ENCODE measurements at places on chromosomes 3 and 15.

- no peak for DNase-seq
Measured at GRCh38 chr3:24472358-24472757, 22.3 kb downstream of the THRB start.

DNA sequence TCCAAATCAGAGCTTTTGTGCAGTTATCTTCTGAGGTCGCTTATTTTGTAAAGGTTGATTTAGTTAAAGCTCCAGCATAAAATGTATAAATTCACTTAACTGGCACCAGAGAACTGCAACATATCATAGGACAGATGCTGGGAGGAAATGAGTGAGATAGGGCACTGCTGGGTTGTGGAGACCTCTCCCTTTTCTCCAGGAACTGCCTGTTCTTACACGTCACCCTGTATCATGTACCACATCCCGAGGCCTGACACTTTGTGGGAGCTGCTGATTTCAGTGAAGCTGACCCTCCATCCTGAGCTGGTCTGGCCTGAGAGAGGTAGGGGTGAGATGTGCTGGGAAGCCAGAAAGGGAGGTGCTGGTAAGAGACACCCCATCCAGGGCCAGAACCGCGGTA, 213.8 kb upstream of the FEZF2 start:
- DNase-seq, result no peak

DNA sequence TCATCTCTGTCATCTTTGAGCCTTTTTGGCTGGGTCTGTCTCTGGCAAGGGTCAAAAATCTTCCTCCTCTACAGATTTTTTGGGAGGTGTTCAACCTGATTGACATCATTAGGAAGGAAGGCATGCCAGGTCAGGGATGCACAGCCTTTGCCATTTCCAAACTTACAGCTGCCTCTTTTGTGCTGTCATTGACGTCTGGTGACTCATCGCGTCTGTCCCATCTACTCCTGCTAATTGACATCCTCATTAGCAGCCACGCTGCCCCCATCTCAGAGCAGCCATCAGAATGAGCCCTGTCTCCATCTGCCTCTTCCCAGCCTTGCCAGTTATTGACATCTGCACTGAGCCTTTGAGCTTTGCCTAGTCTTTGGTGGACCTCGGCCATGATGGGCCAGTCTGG, 53.0 kb downstream of the PDIA5 start:
- DNase-seq, result peak; percentile 65

DNA sequence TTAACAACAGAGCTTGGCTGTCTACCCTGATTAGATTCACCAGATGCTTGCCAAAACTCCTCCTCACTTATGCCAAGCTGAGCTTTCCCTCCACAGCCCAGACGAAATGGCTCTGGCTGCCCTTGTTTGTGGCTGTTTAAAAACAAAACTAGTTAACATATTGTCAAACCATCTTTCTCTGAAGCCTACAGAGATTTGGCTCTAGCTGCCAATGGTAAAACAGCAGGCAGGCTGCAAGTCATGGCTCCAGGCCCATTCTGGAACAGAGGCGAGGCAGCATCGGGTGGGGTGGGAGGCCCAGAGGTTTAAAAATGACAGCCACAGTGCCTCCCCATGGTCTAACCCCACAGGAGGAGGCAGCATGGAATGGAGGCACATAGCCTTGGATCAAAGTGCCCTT, 75.9 kb downstream of the SCN5A start:
- DNase-seq, result no peak

DNA sequence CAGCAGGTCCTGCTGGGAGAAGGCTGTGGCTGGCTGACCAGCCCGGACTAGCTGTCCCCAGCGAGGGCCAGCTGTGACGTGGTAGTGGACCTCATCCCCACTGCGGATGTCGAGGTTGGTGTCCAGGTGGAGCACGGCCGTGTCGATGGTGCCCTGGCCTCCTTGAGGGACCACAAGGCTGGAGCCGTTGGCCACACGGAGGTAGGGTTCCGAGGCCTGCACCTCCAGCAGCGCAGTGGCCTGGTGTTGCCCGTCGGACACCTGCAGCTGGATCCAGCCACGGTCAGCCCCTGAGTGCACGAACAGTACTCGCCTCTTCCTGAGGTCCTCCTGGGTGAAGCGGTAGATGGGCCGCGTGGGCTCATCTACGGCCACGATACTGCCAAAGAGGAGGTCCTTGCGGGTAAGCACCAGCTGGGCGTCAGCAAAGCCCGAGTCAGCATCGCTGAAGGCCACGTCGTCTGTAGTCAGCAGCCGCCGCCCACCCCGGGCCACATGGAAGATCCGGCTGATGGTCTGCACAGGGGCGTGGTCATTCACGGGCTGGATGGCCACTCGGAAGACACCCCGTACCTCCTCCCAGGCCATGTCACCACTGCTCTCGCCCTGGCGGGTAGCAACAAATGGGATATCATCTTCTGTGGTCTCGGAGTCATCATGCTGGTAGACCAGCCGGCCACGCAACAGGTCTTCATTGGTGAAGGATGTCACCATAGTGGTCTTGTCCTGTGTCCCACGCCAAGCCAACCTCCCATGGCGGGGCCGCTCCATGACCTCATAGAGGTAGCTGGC, 25.0 kb downstream of the CSPG4 start:
- no peak for DNase-seq

GRCh38 chr3:150184426-150185071, 213.9 kb upstream of the PFN2 start:
- no peak for DNase-seq

DNA sequence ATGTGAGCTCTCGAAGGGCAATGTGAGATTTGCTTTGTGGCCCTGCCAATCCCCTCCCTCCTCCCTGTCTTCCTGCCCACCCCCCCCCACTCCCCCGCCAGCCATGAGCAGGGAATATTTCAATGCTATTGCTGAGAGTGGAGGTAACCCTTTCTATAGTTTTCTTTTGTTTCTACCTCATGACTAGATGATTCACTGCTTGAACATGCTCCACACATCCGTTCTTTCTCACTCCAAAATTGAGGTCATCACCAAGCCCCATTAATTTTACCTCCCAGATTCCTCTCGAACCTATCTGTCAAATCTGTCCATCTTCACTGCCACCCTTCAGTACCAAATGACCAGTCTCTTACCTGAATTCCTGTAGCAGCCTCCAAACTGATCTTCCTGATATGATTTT, 12.2 kb downstream of the ZNF774 start:
- no peak for DNase-seq

- DNase-seq, result no peak
Measured at GRCh38 chr15:90519688-90520087, 10.0 kb upstream of the CRTC3 start.

DNA sequence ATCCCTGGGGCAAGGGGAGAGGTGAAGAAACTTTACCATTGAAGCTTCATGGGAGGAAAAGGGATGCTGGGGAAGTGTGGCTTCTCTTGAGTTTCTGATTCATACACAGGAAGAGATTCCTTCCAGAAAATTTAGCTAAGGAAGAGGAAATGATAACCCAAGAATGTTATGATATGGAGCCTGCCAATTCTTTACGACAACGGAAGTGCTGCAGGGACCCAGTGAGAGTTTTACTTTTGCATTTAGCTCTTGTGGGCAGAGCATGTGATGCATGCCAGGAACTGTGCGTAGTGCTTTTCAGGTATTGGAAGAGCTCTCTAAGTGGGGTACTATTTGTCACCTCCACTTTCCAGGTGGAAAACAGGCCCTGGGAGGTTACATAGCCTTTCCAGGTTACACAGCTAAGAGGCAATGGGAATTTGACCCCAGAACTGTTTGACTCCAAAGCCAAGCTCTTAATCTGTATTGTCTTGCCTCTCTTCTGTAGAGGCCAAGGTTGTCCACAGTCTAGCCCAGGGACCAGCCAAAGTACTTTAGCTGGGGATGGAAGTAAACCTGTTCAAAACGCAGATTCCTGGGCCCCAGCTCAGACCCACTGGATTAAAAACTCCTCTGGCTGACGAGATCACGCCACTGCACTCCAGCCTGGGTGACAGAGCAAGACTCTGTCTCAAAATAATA, 23.0 kb downstream of the CMTM7 start:
- no peak for DNase-seq

DNA sequence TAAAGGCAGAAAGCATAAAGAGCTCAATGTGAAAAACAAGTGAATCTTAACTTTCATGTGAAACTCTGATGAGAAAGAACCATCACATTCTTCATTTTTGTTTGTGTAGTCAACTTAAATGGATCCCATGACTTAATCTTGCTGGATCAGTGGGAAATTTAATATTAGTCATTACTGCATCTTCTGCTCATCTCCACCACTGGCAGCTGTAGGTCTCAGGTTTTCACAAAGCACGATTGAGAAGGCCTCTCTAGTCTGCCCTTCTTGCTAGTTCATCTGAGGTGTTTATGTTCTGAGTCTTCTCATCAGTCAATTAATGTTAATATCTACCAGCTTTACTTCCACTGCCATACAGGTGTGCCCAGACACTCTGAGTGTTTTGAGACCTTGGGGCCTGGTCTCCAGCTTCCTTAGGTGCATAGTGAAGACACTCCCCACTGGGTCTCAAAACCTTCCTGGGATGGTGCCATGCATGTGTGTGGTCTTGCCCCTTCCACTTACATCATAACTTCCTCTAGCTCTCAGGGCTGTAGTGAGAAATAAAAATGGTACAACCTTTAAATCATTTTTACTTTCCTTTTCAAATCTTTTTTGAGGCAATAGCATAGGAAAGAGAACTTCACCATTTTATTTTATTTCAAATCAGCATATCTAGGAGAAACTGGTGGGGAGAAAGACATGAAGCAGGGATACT, 421.6 kb upstream of the CBLB start:
- DNase-seq, result no peak

Measured in right lobe of liver (tissue), 6 donors.